ENCODE measurements at places on chromosomes 11 and 22. TPM values are rescaled to one million over a fixed set of nuclear protein-coding genes. Genes with fewer than 3 reads are reported as not detected.

GRCh38 chr11:95790933-95791708 lies 823 bp downstream of the CEP57 start:
- no peaks in the 10 kb centered on the region for H3K27me3 ChIP-seq
- DNase-seq = peak; percentile 82
- H3K36me3 ChIP-seq = peaks cover 4% of the 10 kb centered on the region
- H3K27ac ChIP-seq = peak overlapping the region; percentile 98

DNA sequence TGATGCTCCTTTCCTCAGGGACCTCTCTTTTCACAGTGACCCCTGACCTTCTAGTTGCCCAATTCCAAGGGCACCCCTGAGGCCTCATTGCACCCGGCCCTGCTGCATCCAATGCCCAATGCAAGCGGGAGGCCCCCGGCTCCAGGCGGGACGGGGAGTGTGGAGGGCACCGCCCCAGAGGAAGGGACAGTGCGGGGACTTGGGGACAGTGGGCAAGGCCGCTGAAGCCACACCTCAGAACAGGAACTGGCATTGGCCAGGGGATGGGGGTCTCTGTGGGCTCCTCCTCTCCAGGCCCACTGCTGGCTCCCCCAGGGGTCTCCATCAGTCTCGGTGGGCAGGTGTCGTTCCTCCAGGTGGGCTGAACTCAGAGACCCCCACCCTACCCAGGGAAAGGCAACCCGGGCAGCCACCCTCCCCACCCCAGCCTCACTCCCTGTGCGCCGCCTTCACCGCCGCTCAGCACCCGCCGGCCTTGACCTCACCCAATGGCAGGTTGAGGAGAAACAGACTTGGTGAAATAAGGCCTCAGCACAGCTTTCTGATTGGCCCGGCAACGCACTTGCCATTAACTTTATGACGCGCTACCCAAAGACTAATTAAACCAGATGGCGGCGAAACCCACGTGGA lies 1312.0 kb downstream of the BRD1 start:
- no peak overlapping the region for H3K4me3 ChIP-seq
- H3K27ac ChIP-seq = no peak overlapping the region
- H3K4me1 ChIP-seq = no peaks in the 10 kb centered on the region
- no peak for DNase-seq
- H3K36me3 ChIP-seq = no peaks in the 10 kb centered on the region

The LRFN4 gene
- 4.4 TPM for total RNA-seq

- peaks cover 10% of the 10 kb centered on the region for H3K27me3 ChIP-seq
- no peak overlapping the region for H3K27ac ChIP-seq
- no peaks in the 10 kb centered on the region for H3K36me3 ChIP-seq
- peaks cover 32% of the 10 kb centered on the region for H3K4me1 ChIP-seq
- DNase-seq = no peak
Observed at GRCh38 chr11:75583718-75584658, 21.9 kb downstream of the SERPINH1 start.

- no peak overlapping the region for H3K27ac ChIP-seq
- peaks cover 15% of the 10 kb centered on the region for H3K36me3 ChIP-seq
- H3K4me3 ChIP-seq = no peak overlapping the region
- DNase-seq = no peak
Observed at GRCh38 chr11:75303544-75304224, 47.8 kb downstream of the ARRB1 start.

DNA sequence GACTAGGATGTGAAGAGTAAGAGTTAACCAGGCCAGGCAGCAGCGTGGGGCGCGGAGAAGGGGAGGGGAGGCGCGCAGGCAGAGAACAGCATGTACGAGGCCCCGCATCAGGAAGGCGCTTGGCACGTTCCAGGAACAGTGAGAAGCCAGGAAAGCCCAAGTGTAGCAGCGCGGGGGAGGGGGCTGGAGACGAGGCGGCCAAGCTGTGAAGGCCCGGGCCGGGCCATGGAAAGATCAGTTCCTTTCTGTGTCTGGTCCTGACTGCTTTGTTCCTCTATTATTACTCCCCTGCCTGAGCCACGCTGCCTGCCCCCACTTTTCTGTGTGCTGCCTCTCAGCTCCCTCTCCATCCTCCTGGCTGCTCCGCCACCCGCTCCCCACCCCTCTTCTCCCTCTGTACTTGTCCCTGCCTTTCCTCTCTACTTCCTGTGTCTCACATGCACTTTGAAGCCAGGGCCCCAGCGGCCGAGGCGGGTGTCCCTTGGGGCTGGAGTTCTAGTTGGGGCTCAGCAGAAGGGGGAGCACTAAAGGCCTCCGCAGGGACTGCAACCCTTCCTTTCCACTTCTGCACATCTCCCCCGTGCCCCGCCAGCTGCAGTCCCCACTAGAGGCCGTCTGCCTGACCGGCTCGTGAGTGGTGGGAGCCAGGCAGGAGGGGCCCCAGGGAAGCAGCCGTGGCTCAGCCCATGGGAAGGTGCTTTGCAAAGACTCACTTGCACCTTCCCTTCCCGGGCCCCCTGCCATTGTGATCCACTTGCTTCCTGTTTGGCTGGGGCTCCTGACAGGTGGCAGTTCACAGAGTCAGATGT lies 63.7 kb downstream of the PRDM11 start:
- no peaks in the 10 kb centered on the region for H3K4me1 ChIP-seq
- peaks cover 12% of the 10 kb centered on the region for H3K36me3 ChIP-seq

- DNase-seq = no peak
- peaks cover 59% of the 10 kb centered on the region for H3K4me1 ChIP-seq
- H3K36me3 ChIP-seq = no peaks in the 10 kb centered on the region
Observed at GRCh38 chr11:65479184-65480145, 19.4 kb upstream of the MALAT1 start.

- H3K4me1 ChIP-seq = no peaks in the 10 kb centered on the region
- no peak overlapping the region for H3K27ac ChIP-seq
- no peaks in the 10 kb centered on the region for H3K36me3 ChIP-seq
- no peak overlapping the region for H3K4me3 ChIP-seq
- H3K27me3 ChIP-seq = peaks cover 1% of the 10 kb centered on the region
- DNase-seq = no peak
Observed at GRCh38 chr11:69239641-69240040, 54.3 kb upstream of the MYEOV start.

The DBX1 gene
- total RNA-seq = not detected
